Activated naive CD4-positive, alpha-beta T cell treated with Interleukin-2 at 50 U/mL for 16 hours (primary cell): ENCODE measurements at places on chromosomes 3 and 15.

GRCh38 chr3:55480911-55481743 is 6.0 kb downstream of the WNT5A start:
- no peak for DNase-seq

- no peak for DNase-seq
These were observed 315.4 kb upstream of the LRRC3B start for GRCh38 chr3:26307192-26307591.

DNA sequence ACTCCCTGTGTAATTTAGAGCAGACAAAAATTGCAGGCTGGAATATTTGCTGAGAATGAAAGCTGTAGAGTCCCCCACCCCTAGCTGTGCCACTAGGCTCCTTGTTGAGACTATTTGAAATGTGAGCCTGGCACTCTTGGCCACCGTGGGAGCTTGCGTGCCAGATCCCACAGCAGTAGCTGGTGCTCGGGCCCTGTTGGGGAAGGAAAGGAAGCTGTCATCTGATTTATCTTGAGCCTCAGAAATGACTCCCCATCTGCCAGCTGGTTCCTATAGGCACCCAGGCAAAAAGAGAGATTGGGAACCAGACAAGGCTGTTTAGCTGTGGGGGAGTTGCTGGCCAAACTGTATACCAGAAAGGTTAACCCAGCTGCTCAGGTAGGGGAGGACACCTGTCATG is 23.4 kb upstream of the CLEC3B start:
- DNase-seq, result no peak

DNA sequence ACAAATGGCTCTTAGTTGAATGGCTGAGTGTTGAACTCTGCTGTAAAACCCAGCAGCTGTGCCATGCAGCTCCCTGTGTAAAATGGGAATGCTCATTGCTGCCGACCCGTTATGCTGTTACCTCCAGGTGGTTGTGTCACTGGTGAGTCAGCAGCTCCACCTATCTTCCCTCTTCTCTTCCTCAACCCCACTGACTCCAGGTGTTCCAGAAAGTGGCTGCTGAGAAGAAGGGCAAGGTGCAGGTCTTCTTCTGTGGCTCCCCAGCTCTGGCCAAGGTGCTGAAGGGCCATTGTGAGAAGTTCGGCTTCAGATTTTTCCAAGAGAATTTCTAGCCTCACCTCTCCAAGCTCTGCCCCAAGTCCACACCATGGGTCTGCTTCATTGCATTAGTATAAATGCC is 41.9 kb downstream of the NOX5 start:
- no peak for DNase-seq

- peak; percentile 15 for DNase-seq
These were observed 46.8 kb downstream of the MYO5A start for GRCh38 chr15:52481915-52482314.

DNA sequence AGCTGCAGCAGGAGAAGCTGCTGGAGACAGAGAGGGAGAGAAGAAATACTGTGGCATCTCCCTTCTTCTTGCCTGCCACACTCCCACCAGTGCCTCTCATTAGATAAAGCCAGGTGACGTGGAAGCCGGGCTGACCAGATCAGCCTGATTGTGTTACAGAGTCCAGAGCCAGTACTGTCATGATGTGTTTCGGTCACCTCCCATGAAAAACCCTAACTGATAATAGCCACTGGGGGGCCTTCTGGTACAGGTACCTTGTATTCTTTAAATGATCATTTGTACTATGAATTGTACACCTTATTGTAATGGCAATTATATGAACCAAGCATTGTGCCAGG is 125.8 kb upstream of the TMEM108 start:
- no peak for DNase-seq

DNA sequence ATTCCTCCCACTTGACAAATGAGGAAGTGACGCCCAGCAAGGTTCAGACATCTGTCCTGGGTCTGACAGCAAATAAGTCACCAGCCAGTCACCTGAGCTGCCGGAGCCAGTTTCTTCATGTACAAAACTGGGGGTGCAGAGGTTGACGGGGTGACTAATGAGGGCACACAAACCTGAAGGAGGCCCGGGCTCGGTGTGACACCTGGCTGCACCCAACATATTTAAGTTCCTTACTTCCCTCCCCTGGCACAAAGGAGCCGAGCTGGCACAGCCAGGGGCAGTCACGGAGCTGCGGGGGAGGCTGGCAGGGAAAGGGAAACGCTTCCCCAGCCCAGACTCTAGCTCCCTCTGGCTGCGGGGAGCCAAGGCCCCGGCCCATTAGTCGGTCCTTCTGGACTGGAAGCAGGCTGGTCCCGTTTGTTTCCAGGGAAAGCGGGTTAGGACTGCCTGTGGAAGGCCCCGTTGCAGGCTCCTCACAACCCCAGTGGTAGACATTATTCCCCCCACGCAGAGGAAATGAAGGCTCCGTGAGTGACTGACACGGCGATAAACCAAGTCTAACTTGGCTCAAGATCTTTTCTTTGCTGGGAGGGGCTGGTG is 2.3 kb downstream of the FBXL22 start:
- DNase-seq, result peak; percentile 33

DNA sequence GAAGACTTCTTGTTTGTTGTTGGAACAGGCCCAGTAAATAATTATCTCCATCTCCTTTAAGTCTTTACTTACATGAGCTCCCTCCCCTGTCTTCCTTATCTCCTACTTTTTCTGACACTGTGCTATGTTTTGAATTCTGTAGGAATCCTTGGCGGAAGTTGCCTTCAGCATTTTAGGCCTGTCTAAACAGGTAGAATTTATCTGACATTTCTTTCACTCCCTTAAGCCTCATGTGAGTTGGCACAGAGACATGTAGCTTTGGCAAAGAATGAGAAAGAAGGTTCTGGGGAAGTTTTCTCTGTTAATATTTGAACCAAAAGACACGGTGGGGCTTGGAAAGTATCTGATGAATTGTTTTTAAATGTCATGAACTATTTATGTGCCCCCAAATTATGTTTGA is 8.1 kb downstream of the MCTP2 start:
- DNase-seq, result no peak

- no peak for DNase-seq
These were observed 37.9 kb downstream of the ETV5 start for GRCh38 chr3:186070996-186071395.

GRCh38 chr3:25910997-25911396 is 121.1 kb downstream of the OXSM start:
- peak; percentile 19 for DNase-seq

GRCh38 chr3:16886303-16886683 is 1.5 kb downstream of the PLCL2 start:
- DNase-seq, result no peak

- no peak for DNase-seq
These were observed 57.0 kb downstream of the TMCC1 start for GRCh38 chr3:129836381-129837064.

DNA sequence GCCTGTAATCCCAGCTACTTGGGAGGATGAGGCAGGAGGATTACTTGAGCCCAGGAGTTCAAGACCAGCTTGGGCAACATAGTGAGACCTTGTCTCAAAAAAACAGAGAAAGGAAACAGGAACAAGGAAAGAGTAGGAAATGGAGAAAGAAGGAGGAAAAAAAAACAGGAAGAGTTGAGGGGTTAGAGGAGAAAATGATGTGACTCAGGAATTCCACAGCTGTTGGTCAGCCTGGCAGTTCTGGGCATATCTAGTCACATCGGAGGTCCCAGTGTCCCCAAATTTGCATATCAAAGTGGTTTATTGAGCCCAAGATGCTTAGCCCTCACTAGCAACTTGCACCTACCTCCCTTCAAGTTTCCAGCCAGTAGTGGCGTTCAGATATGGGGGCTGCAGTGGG is 18.8 kb upstream of the JMJD7 start:
- no peak for DNase-seq

DNA sequence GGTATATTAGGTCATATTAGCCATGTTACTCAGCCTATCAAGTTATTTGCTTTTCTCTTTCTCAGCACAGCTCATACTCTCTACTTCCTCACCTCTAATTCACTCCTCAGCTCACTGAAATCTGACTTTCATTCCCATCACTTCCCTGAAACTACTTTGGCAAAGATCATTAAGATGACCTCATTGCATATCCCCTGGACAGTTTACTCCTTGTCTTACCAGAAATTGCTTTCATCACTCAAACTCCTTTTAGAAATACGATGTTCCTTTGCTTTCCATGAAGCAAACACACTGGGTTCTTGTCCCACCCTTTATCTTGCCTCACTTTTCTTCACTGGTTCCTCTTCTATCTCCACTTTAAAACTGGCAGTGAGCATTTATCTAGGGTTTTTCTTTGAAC is 354.4 kb downstream of the TUSC7 start:
- no peak for DNase-seq

DNA sequence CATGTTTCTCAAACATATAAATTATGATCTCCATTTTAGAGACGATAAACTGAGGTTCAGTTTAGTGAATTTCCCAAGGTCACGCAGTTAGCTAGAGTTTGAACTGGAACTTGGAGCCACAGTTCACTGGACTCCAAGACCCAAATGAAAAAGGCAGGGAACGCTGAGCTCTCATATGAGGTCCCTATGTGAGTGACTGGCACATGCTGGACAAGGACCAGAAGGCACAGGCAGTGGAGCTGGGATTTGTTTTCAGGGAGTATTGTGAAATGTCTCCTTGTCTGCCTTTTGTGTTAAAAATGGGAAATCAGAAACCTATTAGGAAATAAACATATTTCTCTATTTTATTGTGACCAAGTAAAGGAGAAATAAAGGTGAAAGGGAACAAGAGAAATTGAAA is 63.5 kb downstream of the MESD start:
- no peak for DNase-seq

- DNase-seq, result no peak
These were observed 15.9 kb upstream of the ABHD2 start for GRCh38 chr15:89072277-89072869.

DNA sequence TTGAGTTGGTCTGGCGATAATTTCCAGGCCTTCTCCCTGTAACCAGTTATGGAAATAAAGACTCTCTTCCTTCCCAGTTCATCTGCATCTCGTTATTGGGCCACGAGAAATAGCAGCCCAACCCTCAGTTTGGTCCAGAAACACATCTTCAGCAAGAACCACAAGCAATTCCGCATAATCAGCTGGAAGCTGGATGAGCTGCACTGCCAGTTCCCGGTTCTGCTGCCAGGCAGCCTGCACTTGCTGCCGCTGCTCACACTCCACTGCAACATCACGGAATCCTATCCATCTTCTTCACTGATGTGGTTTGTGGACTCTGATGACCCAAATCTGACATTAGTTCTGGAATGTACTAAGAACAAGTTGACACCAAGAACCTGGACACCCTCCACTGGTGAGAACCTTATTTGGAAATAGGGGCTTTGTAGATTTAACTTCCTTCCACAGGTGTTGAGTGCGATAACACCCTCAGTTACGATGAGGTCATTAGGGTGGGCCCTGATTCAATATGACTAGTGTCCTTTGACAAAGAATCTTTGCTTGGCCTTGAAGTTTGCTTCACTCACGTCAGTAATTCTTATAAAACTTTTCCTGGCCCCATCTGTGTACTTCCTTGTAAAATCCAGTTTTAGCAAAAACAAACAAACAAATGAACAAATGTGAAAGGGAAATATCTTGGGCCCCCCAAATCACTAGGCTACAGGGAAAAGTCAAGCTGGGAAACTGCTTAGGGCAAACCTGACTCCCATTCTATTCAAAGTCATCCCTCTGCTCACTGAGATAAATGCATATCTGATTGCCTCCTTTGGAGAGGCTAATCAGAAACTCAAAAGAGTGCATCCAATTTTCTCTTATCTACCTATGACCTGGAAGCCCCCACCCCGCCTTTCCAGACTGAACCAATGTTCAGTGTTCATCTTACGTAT is 221.9 kb upstream of the PROK2 start:
- no peak for DNase-seq

DNA sequence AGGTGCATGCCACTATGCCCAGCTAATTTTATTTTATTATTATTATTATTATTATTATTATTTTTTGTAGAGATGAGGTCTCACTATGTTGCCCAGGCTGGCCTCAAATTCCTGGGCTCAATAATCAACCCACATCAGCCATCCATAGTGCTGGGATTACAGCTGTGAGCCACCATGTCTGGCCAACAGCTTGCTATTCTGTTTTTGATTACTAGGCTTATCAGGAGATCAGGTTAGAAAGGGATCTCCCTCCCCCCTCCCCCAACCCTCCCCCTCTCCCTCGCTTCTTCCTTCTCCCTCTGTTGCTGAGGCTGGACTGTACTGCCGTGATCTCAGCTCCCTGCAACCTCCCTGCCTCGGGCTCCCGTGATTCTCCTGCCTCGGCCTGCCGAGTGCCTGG is 8.6 kb downstream of the CLN6 start:
- DNase-seq, result no peak

- no peak for DNase-seq
These were observed 405.1 kb upstream of the PROK2 start for GRCh38 chr3:72190050-72190449.

GRCh38 chr3:4241595-4242170 is 61.5 kb upstream of the SETMAR start:
- DNase-seq, result no peak

- no peak for DNase-seq
These were observed 32.2 kb downstream of the GPD1L start for GRCh38 chr3:32138545-32139104.

DNA sequence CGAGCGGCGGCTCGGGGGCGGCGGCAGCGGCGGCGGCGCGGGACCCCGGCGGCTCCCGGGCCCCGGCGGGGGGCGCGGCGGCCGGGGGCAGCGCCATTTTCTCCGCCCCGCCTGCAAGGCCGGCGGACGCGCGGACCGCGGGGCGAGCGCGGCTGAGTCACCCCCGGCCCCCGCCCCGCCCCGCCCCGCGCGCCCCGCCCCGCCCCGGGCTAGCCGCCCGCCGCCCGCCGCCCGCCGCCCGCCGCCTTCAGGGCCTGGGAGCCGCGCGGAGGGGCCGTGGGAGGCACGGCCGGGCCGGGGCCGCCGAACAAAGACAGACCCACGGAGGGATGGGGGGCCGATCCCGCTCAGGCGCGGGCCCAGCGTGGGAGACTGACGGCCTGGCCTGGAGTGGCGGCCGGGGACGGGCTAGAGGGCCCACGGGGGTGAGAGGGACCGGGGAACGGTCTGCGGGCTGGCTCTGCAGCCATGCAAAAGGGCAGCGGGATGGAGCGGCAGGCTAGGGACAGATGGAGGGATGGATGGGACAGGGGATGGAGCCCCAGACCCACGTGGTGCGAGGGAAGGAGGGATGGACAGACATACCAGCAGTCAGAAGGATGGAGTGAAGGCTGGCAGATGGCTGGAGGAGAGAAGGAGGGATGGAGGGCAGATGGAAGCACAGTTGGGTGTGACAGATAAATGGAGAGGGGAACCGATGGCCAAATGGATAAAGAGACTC is at the start of gene EIF4E3:
Gene EIF4E3 (minus strand): TSS at position 132 of the 721 bp plus-strand sequence. CDS start 35 bp downstream, at position 97.
- DNase-seq, result peak; percentile 49

GRCh38 chr3:87311309-87311708 is 34.9 kb upstream of the POU1F1 start:
- no peak for DNase-seq
